Inflammatory macrophage treated with lipopolysaccharide for 4 hours (primary cell): ENCODE measurements at places on chromosomes 5 and 9.

DNA sequence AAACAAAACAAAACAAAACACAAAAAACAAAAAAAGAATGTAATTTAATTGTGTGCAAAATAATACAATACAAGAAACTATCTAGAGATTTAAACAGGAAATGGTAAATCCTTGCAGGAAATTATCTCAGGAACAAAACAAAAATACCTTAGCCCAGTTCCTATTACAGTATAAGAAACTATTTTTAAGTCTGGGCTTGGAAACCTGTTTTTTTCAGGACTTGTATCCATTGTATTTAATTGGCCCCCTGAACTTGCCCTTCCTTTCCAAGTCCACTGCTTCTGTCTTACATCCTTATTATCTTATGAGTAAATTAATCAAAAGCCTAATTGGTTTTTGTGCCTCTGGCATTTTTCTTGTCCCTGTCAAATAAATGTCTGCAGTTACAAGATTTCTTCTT, 48.5 kb downstream of the ST8SIA4 start:
- DNase-seq = no peak

DNA sequence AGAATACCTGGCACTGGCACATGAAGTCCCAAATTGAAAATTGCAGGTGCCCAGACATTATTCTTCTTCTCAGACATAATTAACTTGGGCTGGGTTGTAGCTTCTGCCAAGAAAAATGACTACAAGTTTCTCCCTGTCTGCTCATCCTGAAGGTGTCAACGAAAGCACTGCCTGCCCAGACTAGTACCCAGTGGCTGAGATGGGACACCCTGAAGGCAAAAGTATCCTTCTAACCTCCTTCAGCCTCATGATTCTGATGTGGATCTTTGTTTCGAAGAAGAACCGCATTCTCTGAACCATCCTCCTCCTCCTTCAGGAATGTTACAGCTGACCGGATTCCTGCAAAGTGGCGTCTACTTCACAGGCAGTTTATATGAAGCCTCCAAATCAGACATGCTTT, 161.1 kb upstream of the FST start:
- no peak for DNase-seq

- DNase-seq = no peak
Observed at GRCh38 chr5:95941756-95942155, 19.9 kb downstream of the ELL2 start.

DNA sequence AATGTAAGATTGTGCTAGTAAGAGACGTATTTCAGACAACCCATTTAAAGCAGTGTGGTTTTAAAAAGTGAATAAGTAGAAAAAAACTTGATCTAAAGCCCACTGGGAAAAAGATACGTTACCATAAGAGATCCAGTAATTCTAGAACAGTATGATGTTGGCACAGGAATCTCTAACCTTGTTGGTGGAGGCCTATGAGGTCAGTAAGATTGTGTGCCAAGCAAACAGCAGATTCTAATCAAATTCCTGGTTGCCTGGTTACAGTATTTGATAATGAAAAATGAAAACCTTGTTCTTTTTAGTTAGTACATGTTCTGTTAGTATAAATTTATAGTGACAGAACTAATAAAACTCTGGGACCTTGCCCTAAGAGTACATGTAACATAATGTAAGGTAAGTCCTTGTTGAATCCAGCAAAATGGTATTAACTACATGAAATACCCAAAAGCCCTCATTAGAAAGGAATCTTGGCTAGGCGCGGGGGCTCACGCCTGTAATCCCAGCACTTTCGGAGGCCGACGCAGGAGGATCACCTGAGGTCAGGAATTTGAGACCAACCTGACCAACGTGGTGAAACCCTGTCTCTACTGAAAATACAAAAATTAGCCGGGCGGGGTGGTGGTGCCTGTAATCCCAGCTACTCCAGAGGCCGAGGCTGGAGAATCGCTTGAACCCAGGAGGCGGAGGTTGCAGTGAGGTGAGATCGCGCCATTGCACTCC, 33.2 kb upstream of the DMXL1 start:
- DNase-seq = no peak

DNA sequence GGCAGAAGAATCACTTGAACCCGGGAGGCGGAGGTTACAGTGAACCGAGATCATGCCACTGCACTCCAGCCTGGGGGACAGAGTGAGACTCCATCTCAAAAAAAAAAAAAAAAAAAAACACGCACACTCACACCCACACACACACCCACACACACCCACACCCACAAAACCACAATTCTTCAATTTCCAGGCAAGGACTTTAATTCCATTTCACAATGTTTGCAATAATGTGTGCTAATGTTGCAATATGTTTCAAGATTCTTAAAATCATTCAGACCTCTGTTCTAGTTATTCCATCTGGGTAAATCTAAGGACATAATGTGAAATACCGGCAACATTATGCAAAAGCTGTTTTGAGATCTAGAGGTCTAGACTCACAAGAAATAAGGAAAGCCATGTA, 28.3 kb downstream of the CCDC69 start:
- DNase-seq = peak; percentile 79

DNA sequence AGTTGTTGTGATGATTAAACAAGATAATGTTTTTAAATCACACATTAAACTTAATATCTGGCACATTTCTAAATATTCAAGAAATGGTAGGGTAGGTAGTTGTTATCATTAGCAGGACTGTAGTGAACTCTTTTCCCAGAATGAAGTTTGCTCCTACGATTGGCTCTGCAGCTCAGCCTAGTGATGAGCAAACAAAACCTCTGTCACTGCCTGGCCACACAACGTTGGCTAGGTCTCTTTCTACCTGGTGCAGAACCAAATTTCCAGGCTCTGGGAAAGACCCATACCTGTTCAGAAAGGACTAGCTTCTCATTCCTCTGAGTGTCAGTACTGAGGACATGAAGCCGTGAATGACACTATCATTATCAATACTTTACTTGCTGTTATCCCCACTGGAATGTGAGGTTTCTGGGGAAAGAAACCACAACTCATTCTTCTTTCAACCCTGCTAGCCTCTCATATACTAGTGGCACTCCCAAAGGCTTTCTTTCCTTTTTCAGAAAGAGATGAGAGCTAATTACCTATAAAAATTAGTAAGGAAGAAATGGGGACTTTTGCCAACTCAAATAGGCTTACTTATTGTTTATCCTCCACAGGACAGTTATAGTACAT, 219.3 kb upstream of the TRIM32 start:
- no peak for DNase-seq

DNA sequence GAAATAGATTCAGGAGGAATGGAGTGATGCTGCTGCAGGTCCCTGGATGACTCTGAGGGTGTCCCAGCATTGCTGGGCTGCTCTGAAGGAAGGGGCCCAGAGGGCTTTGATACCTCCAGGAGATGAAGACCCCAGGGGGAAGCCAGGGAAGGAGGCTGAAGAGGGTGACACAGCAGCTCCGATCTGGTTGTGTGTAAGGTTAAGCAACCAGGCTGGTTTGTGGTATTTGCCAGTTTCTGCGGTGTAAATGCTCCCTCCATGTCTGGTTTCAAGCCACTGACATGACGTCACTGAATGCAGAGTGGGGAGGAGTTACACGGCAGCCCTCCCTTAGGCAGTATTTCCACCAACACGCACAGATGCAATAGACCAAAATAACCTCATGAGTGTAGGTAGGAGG, 40.0 kb upstream of the ORM1 start:
- DNase-seq = peak; percentile 28

GRCh38 chr5:173659423-173659822, 43.0 kb upstream of the BOD1 start:
- no peak for DNase-seq

GRCh38 chr9:111039231-111039906, 1.1 kb upstream of the LPAR1 start:
- DNase-seq = no peak

- DNase-seq = peak; percentile 35
Observed at GRCh38 chr5:151448038-151448985, 909 bp downstream of the SLC36A1 start.

DNA sequence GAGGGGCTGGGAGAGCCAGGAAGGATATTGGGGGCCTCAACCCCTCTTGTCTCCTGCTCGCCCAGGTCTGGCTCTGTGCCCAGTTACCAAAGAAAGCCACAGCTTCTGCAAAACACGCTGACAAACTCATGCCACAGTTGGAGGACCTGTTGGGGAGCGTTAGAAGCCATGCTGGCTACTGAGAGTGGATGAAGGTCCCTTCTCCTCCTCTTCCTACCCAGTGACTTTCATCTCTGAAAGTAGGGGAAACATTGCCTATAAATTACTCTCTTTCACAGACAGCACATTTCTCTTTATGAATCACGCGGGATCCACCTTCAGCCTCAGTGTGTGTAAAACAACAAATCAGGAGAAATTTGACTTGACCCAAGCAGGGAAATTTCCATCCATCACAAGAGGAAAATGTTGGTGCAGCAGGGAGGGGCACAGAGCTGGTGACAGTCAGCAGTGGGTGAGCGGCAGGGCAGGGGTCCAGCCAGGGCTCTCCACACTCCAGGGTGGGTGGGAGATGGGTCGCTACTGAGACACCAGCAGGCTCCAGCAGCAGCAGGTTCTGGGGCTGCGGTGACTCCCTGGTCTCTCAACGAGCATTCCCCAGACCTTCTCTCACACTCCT, 181.9 kb downstream of the FGF18 start:
- peak; percentile 15 for DNase-seq

- no peak for DNase-seq
Observed at GRCh38 chr5:150484964-150485692, 22.8 kb upstream of the NDST1 start.

GRCh38 chr9:70514273-70514672, 99.8 kb upstream of the KLF9 start:
- DNase-seq = no peak

DNA sequence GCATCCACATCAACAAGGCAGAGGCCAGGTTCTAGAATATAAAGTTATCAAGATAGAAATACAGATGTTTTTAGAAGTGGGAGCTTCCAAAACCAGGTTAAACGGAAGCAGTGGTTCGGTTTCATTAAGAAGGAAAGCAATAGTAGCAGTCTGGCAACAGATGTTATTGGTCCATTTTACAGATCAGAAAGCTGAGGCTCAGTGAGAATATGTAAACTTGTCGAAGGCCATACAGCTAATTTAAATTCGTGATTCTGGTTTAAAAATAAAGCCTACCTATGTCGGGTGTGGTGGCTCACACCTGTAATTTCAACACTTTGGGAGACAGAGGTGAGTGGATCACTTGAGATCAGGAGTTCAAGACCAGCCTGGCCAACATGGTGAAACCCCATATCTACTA, 160.6 kb downstream of the ARRDC3 start:
- no peak for DNase-seq

DNA sequence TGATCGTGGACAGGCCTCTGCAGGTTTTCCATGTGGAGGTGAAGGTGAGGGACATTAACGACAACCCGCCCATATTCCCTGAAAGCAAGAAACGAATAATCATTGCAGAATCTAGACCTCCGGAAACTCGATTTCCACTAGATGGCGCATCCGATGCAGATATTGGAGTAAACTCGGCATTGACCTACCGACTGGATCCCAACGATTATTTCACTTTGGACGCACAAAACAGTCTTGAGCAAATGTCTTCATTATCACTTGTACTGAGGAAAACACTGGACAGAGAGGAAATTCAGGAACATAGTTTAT, 621 bp downstream of the PCDHA13 start:
- DNase-seq = no peak

- no peak for DNase-seq
Observed at GRCh38 chr5:129356846-129357245, 103.3 kb upstream of the ADAMTS19 start.

- DNase-seq = peak; percentile 53
Observed at GRCh38 chr9:33737811-33738606, 57.4 kb upstream of the PRSS3 start.

- no peak for DNase-seq
Observed at GRCh38 chr9:111843971-111844370, 49.2 kb upstream of the SHOC1 start.

GRCh38 chr5:143596824-143597223, 193.3 kb upstream of the NR3C1 start:
- DNase-seq = no peak

- no peak for DNase-seq
Observed at GRCh38 chr9:101029315-101030085, 973 bp downstream of the PLPPR1 start.

- no peak for DNase-seq
Observed at GRCh38 chr9:92679413-92680165, 9.7 kb upstream of the IPPK start.

DNA sequence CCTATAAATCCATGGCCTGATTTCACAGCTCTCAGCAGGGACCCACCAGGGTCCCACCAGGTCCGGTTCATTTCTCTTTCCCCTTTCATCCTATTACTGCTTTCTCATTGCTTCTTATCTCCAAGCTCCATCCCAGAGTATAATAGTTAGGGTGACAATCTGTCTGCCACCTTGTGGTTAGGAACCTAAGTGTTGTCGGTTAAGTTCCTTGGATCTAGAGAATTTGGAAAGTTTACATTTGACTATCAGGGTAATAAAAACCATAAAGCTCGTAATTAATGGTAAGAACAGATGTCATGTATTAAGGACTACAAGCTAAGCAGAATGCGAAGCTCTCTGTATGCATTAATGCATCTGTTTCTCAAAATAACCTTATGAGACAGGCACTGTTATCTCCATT, 259.1 kb downstream of the SH3GL2 start:
- DNase-seq = no peak

GRCh38 chr5:119860463-119860862, 231.1 kb downstream of the FAM170A start:
- no peak for DNase-seq

DNA sequence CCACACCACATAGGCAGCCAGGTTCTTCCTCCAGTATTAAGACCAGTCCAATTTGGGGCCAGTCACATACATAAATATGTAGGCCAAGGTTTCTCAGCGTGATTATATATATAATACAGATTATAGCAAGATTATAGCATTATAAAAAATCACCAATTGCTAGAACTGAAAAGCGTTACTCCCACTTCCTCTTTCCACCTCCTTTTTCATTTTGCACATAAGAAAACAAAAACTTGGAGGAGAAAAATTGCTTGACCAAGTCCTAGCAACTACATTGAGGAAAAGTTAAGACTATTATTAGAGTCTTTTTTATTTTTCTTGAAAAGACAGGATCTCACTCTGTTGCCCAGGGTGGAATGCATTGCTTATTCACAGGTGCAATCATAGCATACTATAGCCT, 262.7 kb upstream of the KCNN2 start:
- DNase-seq = no peak

DNA sequence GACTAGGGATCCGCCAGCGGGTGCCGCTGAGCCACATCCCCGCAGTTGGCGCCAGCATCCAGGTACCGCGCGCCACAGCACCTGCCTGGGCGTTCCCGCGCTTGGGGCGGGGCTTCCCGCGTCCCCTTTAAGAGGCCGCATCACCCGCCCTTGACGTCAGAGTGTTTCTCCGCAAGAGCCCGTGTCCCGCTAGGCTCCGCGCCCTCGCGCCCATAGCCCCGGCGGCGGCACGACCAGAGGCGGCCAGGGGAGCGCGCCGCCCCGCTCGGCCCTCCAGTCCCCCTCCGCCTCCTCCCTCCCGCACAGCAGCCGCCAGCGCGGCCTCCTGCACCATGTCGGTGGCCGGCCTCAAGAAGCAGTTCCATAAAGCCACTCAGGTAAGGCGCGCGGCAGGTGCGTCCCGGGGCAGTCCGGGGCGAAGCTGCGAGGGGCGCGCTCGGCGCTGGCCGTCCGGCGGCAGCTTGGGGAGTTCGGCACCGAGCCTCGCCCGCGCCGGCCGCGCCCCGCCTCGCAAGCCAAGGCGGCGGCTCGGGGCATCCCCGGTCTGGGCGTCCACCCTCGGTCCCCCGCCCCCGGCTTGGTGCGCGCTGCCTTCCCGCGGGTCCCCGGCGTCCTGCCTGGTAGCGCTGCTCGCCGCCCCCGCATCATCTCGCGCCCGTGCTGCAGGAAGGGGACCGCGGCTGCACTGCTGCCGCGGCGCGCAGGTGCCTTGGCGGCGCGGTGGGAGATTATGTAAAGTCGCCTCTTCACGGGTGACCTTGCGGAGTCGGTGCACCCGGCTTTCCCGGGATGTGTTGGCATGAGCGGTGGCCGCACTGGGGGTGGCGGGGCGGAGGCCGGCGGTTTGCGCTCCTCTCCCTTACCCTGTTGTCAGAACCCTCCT, at the start of gene SH3GL2:
Gene SH3GL2 (plus strand): TSS at position 156 of the 883 bp plus-strand sequence.
- DNase-seq = no peak
